Left lobe of liver (tissue), 2 donors: ENCODE measurements at places on chromosomes 2 and 18.

GRCh38 chr18:77002496-77002895 lies 130.1 kb downstream of the MBP start:
- no peak for DNase-seq

DNA sequence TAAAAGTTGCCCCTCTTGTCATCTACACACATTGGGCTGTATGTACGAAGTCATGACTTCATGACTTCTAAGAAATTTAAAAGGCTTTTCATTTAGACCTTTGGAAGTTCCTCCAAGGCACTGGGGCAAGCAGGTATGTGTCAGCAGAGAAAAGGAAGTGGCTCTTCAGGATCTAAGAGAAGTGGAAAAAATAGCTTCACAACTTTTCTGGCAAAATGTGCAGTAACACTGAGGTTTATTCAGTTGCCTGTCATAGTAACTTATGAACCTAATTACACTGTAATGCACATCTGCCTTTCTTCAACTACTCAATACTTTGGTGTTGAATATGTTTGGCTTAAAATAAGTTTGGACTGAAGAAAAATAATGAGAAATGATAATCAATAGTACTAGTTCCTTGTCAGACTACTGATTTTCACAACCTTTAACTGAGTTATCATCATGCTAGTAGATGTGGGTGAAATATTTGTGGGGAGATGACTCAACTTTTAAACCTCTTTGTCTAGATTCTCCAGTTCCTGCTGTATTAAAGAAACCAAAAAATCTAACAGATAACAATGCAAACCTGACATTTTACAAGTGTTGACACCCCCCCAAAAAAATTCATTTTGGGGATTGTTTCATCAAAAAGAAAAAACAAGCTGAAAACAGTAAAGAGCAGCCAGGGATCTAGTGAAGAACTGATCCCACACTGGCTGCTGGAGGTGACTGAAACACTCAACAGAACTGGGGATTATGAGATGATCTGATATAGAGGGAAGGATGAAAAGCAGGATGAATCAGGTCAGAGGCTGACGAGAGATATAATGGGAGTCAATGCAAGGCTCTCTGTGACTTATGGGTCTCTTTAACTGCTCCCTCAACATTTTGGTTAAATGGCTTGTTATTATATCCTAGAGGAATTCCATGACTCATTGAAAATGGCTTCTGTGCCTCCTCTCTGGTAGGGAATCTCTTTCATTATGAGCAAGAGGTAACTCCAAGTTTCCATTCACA lies 84.6 kb downstream of the COLEC12 start:
- no peak for DNase-seq

- no peak for DNase-seq
These were observed 13.1 kb downstream of the KCNF1 start for GRCh38 chr2:10924859-10925258.

GRCh38 chr2:236828820-236829219 lies 256.9 kb upstream of the COPS8 start:
- DNase-seq, result peak; percentile 77

GRCh38 chr2:105640246-105640645 lies 104.5 kb upstream of the NCK2 start:
- DNase-seq, result no peak

- no peak for DNase-seq
These were observed 44.8 kb downstream of the DIPK1C start for GRCh38 chr18:74412116-74412880.

- DNase-seq, result no peak
These were observed 27.6 kb upstream of the ASAP2 start for GRCh38 chr2:9178904-9179571.

GRCh38 chr2:100182494-100183361 lies 40.3 kb upstream of the AFF3 start:
- no peak for DNase-seq

DNA sequence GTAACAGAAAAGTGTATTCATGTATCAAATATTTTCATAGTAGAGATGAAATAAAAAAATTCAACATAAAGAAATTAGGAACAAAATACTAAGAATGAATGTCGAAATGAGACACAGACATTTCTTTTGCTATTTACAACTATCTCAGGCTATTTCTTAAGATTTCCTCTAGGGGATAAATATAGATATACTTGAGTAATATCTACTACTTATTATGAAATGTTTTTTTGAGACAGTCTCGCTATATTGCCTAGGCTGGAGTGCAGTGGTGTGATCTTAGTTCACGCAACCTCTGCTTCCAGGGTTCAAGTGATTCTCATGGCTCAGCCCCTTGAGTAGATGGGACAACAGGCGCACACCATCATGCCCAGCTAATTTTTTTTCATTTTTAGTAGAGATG lies 326.1 kb downstream of the RNF144A start:
- no peak for DNase-seq

- DNase-seq, result no peak
These were observed 154.9 kb downstream of the SATB2 start for GRCh38 chr2:199302851-199303250.

DNA sequence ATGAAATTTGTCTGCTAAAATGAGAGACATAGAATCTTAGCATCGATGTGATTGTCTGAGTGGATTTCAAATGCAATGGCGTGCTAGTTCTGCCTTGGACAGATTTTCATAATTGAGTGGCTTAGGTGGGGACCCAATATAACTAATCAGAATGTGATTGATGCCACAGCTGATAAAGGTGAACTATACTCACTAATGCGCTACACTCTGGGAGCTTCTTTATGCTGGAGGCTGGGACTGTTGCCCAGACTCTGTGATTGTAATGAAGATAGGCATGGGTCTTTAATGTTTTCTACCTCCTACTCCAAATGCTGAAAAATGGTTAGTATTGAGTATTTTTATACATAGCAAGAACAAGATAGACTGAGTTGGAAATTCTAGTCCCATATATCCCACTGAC lies 339.5 kb upstream of the SLC39A10 start:
- no peak for DNase-seq

DNA sequence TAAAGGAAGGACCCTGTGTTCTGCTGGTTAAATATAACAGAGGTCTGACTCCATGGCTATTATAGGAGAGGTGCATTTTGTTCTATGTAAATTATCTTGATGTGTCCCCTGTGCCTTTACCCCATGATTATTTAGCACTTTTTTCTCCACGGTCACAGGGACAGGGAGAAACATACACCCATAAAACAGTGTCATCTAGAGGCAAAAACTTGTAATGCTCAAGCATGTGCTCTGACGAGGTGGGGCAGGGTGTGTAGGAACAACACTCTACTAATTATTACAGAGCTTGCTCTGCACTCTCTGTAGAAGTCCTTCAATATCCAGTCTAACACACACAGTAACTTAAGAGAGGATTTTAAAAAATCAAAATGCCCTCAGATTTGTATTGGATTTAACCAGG lies 187.9 kb downstream of the NEDD4L start:
- no peak for DNase-seq

GRCh38 chr2:144668493-144669110 lies 148.7 kb upstream of the ZEB2 start:
- DNase-seq, result no peak

DNA sequence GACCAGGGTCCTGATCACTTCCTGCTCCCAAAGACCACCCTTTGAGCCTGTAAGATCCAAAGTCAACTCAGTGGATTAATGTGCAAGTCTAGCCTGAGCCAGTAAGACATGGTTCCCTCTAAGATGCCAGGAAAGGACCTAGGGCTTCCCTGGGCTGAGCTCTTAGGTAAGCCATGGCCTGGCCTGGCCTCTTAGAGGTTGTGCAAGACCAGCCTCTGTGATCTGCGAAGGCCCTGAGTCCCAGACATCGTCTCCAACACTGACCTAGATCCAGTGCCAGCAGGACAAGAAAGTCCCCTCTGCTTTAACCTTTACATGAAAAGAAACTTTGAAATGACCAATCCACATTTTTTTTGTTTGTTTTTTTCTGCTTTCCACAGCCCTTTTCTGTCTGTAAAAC lies 73.6 kb upstream of the CYP1B1 start:
- no peak for DNase-seq

- peak; percentile 51 for DNase-seq
These were observed 8.7 kb upstream of the TGIF1 start for GRCh38 chr18:3441290-3441689.

- DNase-seq, result no peak
These were observed 50.9 kb downstream of the SOS1 start for GRCh38 chr2:39069890-39070465.

GRCh38 chr2:106012591-106013347 lies 181.3 kb downstream of the UXS1 start:
- DNase-seq, result no peak

DNA sequence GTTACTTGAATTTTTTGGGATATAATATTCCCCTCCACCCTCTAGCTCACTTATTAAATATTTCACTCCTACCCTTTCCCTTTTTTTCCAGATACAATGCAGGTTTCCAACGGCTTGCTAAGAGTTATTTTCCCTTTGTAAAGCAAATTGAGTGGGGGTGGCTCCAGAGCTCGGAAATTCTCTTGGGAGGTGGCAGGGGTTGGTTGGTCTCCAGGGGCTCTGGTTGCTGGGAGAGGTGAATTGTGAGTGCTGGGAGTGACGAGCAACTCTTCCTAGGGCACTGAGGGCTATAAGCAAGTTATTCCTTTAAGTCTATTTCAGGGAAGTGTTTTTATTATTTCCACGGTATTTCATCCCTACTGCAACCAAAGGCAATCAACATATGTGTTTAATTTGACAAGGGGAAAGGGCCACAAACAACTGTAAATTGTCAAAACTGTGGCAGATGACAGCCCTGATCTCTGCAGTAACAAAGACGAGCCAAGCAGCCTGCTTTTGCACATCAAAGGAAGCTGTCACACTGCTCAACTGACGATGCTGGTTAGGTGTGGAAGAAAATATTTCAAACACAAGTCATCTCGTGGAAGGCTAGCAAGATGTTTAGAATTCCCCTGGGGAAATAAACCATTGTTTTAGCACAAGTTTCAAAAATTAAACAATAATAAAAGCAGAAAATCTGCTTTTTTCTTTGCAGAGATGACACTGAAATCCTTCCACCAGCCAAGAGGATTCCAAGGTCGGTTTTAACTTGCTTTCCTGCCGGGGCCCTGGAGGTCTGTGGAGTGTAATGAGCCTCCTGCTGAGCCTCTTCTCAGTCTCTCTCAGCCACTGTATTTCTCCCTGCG lies 34.8 kb upstream of the ASXL2 start:
- no peak for DNase-seq

GRCh38 chr2:150486539-150487484 lies 655 bp downstream of the RND3 start:
- peak; percentile 53 for DNase-seq

DNA sequence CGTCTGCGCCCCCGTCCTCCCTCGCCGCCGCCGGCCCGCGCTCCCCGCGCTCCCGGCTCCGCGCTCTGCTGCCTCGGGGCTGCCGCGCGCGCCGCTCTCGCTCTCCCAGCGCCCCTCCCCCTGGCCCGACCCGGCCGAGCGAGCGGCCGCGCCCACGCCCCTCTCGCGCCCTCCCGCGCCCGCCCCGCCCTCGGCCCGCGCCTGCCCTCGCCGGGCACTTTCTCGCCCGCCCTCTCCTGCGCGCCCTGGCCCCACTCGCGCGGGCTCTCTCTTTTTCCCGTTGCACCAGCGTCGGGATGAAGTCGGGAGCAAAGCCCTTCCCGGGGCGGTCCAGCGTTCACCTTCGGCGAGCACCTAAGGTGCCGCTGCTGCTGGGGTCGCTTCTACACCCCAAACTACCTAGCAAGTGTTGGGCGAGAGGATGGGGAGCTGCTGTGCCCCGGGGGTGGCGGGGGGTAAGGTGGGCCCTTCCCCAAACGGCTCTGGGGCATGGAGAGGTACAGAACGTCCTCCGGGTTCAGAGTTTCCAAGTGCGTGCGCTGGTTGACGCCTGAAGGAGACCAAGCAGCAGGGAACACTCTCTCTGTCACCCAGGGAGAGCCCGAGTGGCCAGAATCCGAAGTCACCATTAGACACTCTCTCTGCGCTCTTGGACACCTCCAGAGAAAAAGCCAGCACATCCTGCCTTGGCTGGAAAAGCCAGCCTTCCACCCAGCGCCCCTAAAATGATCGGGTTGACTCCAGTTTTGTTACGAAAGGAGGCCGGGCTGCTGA lies at the start of gene COLEC12:
COLEC12 (minus strand) TSS at position 70 of the 774 bp plus-strand sequence. CDS start 187 bp downstream, outside the sequence.
- no peak for DNase-seq

- no peak for DNase-seq
These were observed 385.2 kb upstream of the PIK3C3 start for GRCh38 chr18:41569867-41570266.

- DNase-seq, result no peak
These were observed 183.8 kb downstream of the MYT1L start for GRCh38 chr2:2146969-2147900.

DNA sequence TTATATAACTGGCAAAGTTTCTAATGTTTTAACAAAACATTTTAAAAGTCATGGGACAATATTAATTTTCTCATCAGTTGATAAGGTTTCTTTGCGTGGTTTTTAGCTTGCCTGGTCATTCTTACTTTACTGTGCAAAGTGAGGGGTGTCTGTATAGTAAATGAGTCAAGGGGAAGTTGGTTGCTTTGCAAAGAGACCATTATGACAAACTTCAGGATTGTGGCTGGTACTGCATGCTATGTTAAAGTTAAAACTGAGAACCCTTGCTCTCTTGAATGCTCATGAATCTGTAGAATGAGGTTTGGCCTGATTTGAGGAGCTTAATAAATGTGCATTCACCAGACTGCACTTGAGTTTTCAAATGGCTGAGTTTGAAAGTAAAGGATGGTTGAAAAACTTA lies 47.0 kb downstream of the COL4A4 start:
- DNase-seq, result no peak

DNA sequence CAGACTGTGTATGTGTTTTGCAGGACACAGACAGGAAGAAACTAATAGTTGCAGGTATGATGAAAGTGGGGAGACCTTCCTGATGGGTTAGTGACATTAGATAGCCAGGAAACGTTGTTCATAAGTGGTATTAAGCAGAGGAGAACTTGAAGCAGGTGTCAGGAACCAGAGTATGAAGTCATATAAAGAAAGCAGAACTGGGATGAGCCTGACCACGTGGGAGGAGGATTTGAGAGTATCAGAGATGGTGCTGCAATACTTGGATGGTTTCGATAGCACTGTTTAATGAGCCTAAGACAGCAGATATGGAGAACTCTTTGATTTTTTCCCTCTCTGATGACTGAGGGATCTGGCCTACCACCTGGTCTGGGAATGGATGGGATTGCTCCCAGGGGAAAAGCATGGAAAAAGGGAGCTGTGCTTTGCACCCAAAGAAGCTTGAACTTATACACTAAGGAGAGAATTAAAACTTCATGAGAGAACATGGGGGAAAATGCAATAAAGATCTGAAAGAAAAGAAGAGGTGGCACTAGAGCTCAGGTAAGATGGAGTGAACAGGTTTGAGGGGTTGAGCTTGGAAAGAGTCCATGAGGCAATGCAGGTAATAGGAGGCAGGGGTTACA lies 226.0 kb upstream of the LRRTM1 start:
- no peak for DNase-seq
